Skin of body (tissue), 3 donors: ENCODE measurements at places on chromosomes 5 and 9. TPM values are rescaled to one million over a fixed set of nuclear protein-coding genes. Genes with fewer than 3 reads are reported as not detected.
A peak's percentile ranks its signal among the peaks of the same experiment; 100 is the strongest.

DNA sequence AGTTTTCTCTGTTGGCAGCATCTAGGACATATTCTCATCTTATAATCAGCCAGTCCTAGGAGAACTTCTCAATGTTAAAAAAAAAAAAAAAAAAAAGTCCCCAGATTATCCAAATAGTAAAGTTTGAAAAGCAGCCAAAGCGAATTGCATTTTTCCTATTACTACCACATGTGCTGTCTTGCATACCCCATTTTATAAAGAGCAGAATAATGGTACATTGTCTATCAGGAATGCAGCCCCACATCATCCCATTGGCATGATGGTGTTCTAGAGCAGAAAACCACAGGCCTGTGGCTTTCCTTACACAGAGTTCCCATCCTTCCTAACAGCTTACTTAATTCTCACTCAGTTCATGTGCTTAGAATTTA is 381.6 kb downstream of the TMEM38B start:
- peak; percentile 92 for DNase-seq

GPR21 gene
- total RNA-seq: 4.3 TPM

DNA sequence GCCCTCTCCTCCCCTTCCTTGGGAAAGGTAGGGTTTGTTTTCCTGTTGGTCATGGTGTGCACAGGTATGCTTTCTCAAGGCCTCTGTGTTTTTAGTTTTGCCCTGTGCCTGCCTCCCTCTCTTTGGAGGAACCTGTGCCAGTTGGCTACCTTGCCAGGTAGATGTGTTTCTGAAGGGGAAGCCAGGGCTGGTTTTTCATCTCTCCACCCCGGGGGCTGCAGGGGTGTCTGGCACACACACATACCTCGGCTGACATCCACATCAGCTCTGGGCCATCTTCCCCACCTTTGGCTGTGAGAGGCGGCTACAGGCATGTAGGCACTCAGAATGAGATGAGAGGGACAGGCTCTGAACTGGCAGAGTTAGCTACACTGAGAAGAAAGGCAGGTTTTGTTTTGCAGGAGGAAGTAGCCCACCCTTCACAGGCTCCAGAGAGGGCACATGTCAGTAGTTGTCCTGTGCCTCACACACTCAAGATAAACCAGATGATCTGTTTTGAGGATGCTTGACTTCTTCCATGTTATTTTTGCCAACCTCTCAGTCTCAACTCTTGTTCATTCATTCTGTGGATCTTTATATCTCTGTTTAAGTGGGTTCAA is 9.7 kb downstream of the RGMB start:
- no peak for DNase-seq

DNA sequence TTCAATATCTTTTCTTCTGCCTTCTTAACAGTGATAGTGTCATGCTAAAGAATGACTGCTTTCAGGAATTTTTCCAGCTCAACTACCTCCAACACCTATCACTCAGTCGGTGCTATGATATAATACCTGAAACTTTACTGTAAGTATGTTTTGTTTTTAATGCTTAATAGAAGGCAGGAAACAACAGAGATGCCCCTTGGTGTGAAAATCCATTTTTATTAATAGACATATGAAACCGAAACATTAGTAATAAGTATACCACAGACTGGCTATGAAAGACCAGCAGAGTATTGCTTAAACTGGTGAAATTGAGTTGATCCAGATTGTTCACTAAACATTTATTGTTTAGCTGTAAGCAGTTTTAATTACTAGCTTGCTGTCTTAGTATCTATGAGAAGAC is 25.2 kb downstream of the SKP2 start:
- DNase-seq: no peak

- no peak for DNase-seq
Measured at GRCh38 chr5:7419846-7420245, 23.9 kb downstream of the ADCY2 start.

GRCh38 chr5:122751293-122751782 is 23.5 kb upstream of the SNX2 start:
- DNase-seq: peak; percentile 10

GRCh38 chr9:82332018-82332773 is 343.6 kb downstream of the SPATA31D1 start:
- DNase-seq: no peak

- DNase-seq: no peak
Measured at GRCh38 chr5:66553916-66554575, 42.1 kb upstream of the MAST4 start.

MUSK gene
- 1.1 TPM for total RNA-seq

DNA sequence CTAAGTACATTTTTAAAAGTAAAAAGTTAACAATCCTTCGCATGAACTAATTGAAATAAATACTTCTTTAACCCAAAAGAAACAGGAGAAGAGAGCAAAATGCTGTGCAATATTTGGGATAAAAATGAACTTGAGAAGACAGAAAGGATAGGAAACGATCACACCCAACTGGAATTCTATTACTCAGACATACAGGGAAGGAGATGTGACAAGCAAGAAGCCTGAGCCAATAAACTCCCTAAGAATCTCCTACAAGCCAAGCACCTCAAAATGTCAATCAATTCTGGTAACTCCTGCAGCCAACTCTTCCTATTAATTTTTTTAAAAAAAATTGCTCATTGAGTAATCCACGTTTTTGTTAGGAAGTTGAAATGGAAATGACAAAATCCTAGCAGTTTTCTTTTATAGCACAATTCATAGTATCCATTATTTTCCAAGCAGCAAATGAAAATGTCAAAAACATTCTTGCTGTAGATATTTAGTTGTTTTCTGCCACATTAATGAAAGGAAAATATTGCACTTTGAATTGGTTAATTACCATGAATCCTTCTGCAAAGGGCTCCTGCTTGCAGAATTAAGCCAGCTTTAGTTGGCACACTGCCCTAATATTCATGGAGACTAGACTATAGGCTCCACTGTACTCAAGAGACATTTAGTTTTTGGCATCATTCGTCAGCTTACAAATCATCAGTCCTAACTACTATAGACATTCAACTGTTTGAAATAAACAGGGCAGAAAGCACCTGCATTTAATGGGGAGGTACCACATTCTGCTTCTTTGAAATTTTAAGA is 89.0 kb downstream of the RFX3 start:
- peak; percentile 7 for DNase-seq

PLPP6 gene
- 5.6 TPM for total RNA-seq

DNA sequence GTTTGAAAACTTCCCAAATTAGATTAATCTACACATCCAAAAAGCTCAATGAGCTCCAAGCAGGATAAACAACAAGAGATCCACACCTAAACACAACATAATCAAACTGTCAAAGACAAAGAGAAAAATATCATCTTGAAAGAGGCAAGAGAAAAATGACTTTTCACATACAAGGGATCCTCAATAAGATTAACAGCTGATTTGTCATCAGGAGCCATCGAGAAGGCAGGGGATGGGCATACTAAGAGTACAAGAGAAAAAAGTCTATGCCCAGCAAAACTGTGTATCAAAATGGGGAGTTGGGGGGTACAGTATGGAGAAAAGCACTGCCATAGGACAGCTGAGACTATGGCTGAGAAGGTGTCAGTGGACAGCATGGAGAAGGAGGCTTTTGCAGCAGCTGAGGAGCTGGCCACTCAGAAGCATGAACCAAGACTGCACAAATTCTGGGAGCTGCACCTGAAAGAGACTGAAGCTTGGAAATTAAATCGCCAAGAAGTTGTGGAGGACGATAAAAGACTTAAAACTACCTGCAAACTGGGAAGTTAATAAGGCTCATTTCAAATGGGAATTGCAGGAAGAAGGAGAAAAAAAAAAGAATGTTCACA is 20.9 kb downstream of the DNAJB5 start:
- DNase-seq: no peak

DNA sequence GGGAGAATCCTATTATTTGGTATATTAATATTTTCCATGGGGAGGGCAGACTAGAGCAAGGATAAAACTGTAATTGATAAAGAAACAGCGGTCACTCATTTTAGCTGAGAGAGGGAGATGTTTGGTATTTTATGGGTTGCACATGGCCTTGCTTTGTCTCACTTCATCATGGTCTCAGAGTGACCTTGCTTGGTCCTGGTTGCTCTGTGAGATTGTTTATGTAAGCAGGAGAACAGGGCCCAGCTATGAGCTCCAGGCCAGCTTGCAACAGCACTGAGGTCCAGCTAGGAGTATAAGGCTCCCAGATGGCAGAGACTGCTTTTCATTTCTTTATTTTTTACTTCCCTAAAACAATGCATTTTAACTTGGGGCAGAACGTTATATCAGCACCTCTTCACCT is 50.7 kb downstream of the ZNF622 start:
- no peak for DNase-seq
